GM12891 (cell line): ENCODE measurements at places on chromosomes 6 and 20.

DNA sequence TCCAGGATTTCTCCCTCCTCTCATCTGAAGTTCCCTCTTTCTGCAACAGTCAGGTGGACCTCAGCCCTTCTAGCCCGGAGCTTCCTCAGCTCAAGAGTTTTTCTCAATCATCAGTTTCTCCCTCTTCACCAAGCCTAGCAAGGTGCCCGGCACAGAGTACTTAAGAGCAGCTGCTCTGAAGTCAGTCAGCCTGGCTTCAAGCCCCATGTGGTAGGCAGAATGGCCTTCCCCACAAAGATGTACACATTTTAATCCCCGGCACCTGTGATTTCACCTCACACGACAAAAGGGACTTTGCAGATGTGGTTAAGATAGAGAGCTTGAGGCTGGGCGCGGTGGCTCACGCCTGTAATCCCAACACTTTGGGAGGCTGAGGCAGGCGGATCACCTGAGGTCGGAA, 15.1 kb upstream of the RBPJL start:
- DNase-seq: no peak

- DNase-seq: no peak
Measured at GRCh38 chr20:47648943-47649342, 136.3 kb downstream of the SULF2 start.

- no peak for DNase-seq
Measured at GRCh38 chr6:158561321-158561884, 1.5 kb downstream of the TMEM181 start.

GRCh38 chr20:23242104-23242503, 108.5 kb upstream of the NXT1 start:
- no peak for DNase-seq

GRCh38 chr20:48456366-48457192, 371.2 kb downstream of the PREX1 start:
- DNase-seq: no peak

- DNase-seq: no peak
Measured at GRCh38 chr6:3355358-3356055, 96.8 kb downstream of the PSMG4 start.
